ENCODE measurements at places on chromosomes 1 and 21.

- DNase-seq = no peak
These were observed 54.0 kb downstream of the APP start for GRCh38 chr21:26116456-26117011.

DNA sequence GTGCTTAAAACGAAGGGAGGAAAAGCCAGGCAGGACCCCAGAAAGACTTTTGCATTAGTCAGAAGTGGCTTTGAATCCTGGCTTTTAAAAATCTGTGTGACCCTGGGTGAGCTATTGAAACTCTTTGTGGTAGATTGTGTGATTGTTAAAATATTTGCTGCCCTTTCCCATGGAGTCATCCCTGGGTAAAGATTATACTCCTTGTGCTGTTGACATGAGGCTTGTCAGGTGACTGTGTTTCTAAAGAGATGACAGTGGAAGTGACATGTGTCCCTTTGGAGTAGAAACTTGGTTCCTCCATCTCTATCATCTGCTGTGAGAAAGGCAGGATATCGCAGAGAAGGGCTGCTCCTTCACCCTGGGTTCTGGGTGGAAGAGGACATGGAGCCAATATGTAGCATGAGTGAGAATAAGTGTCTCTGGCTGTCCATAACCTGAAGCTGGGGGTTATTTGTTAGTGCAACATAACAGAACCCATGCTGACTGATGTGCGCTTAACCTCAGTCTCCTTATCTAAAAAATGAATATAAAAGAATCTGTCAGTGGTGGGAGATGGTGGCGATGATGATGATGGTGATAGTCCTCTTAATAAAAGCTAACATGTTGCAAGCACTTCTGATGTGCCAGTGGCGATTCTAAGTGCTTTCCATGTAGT, 187.6 kb downstream of the RHOU start:
- DNase-seq = no peak

GRCh38 chr1:18712252-18712600, 81.6 kb downstream of the PAX7 start:
- no peak for DNase-seq

GRCh38 chr1:60894130-60894529, 188.2 kb upstream of the NFIA start:
- DNase-seq = no peak

DNA sequence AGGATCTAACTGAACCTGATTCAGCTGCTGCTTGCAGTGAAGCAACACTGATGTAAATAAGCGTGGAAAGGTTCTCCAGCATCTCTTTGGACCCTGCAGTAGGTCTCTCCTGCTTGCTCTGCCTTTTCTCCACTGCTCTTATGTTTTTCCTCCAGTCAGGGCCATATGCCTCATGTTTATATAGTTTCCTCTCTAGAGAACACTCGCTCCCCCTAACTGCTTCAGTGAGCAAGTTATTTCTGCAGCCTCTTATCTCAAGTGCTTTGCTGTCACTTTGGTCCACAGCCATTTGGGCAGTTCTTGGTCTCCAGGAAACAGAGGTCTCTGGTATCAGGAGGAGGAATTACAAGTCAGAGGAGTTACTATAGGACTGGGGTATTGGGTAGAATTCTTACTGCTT, 5.3 kb downstream of the PRUNE1 start:
- DNase-seq = no peak

DNA sequence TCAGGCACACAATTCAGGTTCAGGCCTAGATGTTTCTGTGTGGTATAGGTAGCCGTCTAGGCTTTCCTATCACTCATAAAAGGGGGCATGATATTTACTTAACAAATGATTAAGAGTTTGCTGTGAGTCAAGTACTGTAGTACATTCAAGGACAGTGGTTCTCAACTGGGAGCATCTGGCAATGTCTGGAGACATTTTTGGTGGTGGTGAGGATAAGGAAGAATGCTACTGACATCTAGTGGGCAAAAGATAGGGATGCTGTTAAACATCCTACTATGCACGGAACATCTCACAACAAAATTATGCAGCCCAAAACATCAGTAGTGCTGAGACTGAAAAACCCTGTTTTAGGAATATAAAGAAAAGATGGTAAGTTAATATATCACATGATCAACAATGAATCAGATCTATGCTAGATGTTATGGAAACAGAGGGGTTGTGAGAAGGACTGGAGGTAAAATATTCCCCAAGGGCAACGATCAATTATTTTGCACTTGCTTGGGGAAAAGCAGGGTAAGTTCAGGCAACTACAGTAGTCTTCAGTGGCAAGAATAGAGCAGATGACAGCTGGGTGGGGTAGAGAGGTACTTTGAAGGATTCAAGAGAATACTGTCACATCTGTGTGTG, 4.9 kb downstream of the DNTTIP2 start:
- DNase-seq = peak; percentile 6
